Esophagus mucosa (tissue), 1 donor: ENCODE measurements at places on chromosomes 3 and 15. TPM values are rescaled to one million over a fixed set of nuclear protein-coding genes. Genes with fewer than 3 reads are reported as not detected.

- ATAC-seq = no peak
Measured at GRCh38 chr15:65208647-65209046, 2.6 kb downstream of the CILP start.

DNA sequence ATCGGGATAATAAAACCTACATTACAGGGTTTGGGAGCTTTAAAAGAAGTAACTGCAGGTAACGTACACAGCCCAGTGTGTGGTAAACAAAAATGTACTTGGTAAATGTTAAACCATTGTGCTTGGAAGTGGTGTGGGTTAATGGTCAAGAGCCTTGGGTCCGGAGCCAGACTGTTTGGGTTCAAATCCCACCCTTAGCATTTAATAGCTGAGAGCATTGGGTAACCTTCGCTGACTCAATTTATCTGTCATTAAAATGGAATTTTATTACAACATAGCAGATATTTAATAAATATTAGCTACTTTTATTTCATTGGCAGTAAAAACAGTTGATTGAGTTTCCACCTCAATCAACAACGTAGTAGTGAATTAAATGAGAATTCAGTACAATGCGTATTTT is 1.5 kb downstream of the FSTL1 start:
- ATAC-seq = no peak

- ATAC-seq = no peak
Measured at GRCh38 chr3:172038798-172039435, 461 bp upstream of the FNDC3B start.

DNA sequence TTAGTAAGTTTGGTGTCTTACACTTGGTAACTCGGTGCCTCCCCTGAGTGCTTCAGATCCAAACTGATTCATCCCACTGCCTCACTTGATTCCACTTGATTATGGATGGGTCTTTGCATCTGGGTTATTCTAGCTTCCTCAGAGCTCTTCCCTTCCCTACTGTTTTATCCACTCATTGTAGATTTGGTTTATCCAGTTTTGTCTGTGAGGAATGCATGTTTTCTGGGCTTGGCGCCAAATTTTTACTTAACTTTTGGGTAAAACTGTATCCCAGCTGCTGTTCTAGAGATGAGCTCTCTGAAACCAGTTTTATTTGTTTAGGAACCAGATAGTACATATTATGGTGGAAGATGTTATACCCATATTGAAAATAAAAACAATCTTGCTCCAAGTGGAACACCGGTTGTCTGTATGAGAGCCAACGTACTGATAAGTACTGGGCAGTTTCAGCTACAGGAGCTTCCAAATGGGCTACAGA is 20.9 kb downstream of the RAD54L2 start:
- no peak for ATAC-seq

GRCh38 chr15:41994772-41995475 is 22.6 kb upstream of the EHD4 start:
- peak; percentile 3 for ATAC-seq

The CPN2 gene
- total RNA-seq = not detected

The PROK2 gene
- not detected for total RNA-seq

DNA sequence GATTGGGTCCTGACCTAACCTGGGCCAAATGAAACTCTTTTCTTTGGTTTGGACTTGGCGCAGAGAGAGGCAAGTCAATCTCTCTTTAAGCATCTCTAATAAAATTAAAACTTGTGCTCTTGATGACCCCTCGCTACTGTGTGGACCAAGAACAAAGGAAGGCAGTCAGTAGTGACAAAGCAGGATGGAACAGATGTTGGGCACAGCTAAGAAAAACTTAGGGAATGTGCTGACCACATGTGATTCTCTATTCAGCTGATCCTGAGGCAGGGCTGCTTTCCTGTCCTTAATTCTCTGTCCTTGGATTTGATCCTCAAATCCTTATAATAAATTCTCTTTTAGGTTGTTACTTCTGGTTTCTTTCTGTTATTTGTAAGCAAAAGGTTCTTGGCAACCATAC is 259.9 kb downstream of the ZIC1 start:
- ATAC-seq = no peak

DNA sequence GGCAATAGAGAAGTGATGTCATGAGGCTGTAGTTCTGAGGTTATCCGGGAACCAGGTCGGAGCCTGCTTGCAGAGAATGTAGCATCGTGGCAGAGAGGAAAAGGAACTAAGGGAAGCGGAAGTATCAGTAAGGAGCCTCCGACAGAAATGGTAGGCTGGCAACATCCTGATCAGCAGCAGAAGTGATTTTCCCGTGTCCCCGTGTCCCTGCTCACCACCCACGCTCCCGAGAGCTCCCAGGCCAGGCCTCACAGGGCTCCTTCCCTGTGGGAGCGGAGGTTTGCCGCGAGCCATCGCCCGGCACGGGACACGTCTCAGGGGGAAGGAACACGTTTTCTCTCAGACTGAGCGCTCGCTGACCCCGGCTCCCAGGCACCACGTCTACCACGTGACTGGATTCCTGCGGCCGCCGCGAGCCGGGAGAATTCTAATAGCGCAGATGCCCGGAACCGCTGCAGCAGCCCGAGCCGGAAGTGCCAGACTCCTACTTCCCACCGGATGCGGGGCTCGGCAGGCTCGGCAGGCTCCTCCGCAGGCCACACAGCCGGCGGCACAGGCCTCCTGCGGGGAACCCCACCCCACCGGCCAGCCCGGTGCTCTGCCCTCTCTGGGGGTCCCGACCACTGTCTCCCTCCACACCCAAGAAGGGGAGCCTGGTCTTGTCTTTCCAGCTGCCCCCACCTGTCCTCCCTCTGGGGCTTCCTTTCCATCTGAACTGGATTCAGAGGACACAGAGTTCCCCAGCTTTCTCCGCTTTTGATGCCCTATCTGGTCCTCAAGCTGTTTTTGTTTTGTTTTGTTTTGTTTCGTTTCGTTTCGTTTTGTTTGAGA is 99.3 kb downstream of the BDH1 start:
- ATAC-seq = peak; percentile 60

- no peak for ATAC-seq
Measured at GRCh38 chr3:169090559-169090958, 573.0 kb downstream of the MECOM start.

The C2CD4A gene
- total RNA-seq = 0.44 TPM

DNA sequence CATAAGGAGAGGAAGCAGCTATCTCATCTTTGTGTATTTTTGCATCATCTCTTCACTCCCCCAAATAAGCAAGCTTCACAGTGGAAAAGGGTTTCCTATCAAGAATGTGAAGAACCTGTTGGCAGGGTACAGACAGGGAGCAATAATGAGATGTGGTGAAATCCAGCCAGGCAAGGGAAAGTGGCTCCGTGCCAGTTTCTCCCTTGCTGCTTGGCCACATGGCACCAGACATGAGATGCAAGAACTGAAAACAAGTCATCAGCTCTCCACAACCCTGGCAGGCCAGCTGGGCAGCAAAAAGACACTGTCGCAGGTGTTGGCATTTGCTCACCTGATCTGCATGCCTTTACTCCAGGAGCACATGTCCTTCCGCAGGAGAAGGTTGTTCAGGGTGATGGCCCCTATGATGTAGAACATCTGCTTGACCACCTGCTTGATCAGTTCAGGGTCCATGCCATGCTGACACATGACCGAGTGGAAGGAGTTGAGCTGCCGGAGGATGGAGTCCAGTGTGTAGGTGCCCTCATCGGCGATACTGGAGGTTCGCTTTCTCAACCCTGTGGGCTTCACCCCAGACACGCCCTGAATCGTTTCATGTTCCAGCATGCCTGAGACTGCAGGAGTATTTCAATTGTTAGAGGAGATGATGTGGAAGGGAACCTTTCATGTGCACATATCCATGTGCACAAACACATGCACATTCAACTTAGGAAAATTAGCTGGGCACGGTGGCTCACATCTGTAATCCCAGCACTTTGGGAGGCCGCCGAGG is 23.3 kb upstream of the MYO5C start:
- peak; percentile 49 for ATAC-seq

- ATAC-seq = no peak
Measured at GRCh38 chr15:63990454-63990853, 55.8 kb downstream of the DAPK2 start.

GRCh38 chr3:44355362-44356033 is 16.9 kb downstream of the TCAIM start:
- peak; percentile 67 for ATAC-seq

The SLC22A14 gene
- 0.24 TPM for total RNA-seq

The SMCO1 gene
- not detected for total RNA-seq

DNA sequence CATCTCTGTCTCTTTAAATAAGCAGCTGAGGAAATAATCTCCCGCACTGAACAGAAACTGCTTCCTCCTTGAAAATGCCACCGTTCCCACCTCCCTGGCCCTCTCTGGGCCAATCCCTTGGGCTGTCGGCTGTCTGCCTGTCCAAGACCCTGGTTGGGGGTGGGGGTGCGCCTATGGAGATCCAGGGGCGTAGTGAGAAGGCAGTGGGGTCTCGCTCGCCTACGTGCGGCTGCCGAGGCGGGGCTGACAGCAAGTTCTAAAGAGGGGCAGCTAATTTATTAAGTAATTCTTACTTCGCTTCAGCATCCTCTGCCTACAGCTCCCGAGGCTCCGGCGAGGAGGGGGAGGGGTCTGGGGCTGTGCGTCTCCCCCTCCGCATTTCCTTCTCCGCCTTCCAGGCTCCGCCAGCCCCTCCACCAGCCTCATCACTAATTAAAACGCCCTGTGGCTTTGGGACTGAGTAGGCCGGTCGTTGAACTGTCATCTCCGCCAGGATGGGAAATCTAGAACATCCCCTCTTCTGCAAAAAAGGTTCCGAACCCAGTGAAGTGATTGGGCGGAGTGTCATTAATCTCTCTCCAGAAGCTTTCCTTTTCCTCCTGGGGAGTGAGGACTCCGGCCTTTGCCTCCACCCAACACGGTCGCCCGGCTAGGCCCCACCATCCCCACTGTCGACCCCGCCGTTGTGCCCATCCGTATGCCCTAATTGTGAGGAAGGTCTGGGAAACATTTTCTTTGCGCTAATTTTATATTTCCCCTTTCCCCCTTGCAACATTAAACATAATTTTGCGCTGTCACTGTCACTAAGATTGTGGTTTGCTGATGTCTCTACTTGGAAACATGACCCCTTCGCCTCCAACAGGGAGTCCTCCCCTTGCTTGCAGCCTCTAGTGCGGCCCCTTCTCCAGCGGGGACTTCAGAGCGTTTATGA is 16.9 kb downstream of the NR2F2 start:
- no peak for ATAC-seq

- no peak for ATAC-seq
Measured at GRCh38 chr3:135851201-135852081, 114.1 kb upstream of the PPP2R3A start.

The IQCB1 gene
- total RNA-seq = 9.0 TPM

DNA sequence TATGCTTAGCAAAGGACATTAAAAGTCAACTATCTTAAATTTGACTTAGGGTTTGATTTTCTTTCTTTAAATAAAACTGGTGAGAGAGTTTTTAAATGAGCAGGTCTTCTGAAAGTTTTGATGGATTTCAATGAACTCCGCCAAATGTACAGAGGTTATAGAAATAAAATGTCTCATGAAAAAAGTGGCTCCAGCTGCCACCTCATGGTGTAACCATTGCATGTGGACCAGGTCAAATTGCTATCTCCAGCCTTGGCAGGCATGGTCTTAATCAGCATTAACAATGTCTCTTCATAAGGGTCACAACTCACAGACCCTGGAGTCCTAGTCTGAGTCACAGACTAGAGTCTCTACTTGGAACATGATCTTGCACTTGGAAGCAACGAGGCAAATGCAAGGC is 182.3 kb downstream of the ADAMTS17 start:
- no peak for ATAC-seq
